Fibroblast of upper back skin (primary cell): ENCODE measurements at places on chromosomes 4 and X.

DNA sequence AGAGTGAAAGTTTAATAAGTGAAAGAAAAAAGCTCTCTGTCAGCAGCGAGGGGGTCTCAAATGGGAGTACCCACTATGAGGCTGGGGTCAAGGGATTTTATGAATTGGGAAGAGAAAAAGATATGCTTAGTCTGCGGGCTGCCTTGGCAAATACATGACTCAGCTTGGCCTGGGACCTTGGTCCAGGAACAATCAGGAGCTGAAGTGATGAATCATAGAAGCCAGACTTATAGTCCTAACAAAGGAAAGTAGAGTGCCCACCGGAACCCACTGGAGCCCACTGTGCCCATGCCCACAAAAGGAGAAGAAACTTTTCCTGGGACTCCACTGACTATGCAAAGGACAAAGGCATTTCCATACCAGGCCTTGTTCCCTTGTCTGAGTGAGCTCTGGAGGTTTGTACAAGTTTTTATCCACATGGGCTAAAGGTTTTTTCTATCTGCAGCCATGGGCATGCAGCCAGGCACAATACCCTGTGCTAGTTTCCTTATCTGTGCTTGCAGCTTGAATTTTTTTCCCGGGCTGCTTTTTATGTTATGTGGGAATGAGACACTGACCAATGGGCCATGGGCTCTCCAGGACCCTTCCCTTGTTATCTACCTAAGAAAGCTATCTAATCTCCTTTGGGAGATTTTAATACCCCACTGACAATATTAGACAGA, 201.7 kb downstream of the FAM133A start:
- DNase-seq: no peak

DNA sequence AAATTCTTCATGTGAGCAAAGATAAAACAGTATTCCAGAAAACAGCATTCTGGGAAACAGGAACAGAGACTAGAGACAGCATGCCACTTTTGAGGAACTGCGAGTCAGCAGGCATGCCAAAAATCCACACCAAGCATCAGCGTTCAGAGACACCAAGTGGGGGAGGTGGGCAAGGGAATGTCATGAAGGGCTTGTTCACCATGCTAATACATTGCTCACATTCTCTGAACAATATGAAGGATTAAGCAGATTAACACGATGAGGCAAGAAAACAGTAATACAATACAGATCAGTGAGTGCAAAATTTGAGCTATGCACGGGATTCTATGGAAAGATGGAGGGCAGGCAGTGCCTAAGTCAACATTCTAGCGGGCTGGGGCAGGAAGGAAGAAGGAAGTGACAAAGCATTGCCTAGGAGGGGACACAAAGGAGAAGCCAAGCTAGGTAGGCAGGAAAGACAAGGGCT, 278.3 kb downstream of the FBXW7 start:
- peak; percentile 81 for DNase-seq

DNA sequence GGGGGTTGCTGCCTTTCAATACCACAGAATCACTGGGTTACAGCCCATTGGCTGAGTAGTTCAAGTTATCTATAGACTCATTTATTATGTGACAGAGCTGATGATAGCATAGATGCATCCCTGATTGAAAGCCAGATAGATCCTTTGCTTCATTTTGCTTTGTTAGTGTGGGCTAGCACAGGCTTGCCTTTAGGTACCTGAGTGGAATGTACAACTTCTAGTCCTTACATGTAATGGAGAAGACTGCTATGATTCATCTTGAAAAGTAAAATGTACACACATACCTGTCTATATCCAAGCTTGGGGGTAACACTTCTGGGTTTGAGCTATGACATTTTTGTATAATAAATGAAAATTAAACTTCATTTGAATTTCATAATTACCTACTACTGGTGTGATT, 226.0 kb upstream of the FTHL17 start:
- DNase-seq: no peak

DNA sequence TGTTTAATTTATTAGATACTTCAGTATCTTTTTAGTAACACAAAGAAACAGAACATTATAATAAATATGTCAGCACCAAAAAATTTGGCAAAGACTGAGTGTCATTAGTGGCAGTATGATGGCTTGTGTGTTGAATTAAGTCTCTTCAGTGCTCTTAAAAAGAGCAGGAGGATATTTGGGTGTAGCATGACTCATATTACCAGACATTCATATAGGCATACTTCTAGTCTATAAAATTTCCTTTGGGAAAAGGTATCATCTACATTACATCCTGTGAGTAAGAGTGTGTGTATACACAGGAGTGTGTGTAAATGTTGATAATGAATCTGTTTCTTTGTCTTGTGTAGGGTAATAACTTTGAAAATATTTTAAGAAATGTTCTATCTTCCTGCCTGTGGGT, 135.7 kb downstream of the CNKSR2 start:
- peak; percentile 80 for DNase-seq

GRCh38 chr4:164748375-164748774, 5.6 kb upstream of the SMIM31 start:
- DNase-seq: peak; percentile 18

GRCh38 chr4:107212565-107212964, 176.5 kb upstream of the DKK2 start:
- peak; percentile 65 for DNase-seq

- DNase-seq: peak; percentile 28
Measured at GRCh38 chrX:101417981-101418841, 10.2 kb downstream of the HNRNPH2 start.

- DNase-seq: peak; percentile 55
Measured at GRCh38 chrX:72123471-72124185, 8.1 kb downstream of the RTL5 start.

DNA sequence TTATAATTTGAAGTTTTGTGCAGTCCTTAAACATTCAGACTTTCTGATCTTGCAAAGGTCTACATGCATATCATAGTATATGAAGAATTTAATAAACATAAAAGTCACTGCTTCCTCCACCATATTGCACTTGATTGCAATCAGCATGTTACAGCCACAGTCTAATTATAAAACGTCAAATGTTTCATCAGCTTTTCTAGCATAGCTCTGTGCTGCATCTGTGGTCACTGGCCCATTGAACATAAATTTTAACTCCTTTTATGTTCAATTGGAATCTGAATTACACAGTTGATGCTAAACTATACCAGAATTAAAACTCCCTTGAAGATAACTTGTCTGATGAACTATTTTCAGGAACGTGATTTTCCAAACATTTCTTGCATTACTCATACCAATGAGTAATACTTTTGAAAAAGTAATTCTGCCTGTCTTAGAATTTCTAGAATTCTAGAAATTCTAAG, 329.1 kb downstream of the GALNTL6 start:
- DNase-seq: peak; percentile 86

GRCh38 chr4:114924311-114924710, 189.1 kb downstream of the NDST4 start:
- DNase-seq: no peak

GRCh38 chr4:6257247-6258025, 12.2 kb upstream of the WFS1 start:
- DNase-seq: no peak

DNA sequence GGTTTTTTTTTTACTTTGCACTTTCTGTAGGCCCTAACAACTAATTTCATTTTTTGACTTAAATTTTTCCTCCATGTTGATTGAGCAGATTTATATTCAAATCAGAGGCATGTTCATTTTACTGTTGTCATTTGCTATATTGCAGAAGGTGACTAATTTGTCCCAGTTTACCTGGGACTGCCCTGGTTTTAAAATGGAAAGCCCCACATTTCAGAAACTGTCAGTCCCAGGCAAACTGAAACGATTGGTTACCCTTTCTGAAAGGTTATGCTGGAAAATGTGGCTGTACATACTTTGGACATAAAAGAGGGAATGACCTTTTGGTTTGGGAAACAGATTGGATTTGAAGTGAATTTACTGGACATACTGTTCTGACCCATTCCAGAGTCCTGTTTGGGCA, 160.0 kb downstream of the SPCS3 start:
- no peak for DNase-seq

DNA sequence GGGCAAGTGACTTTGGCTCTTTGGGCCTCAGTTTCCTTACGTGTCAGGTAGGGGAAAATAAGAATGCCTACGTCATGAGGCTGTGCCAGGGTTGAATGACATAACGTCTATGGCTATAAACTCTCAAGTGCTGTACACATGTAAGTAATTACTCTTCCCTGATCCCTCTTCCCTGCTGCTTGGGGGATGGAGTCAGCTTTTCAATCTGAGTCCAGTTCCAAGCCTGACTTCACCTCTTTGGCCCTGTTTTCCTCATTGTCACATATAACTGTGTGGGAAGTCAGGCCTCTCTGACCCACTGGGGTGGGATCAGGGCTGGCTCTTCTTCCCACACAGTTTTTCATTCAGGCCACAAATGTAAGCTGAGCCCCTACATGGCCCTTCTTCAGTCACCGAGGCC, 11.4 kb upstream of the CITED1 start:
- DNase-seq: no peak

GRCh38 chrX:124594017-124594651, 247.8 kb downstream of the SH2D1A start:
- DNase-seq: peak; percentile 48

- DNase-seq: no peak
Measured at GRCh38 chr4:14695095-14695845, 307.0 kb upstream of the CPEB2 start.

GRCh38 chr4:71680706-71681105, 103.2 kb downstream of the GC start:
- DNase-seq: peak; percentile 70

DNA sequence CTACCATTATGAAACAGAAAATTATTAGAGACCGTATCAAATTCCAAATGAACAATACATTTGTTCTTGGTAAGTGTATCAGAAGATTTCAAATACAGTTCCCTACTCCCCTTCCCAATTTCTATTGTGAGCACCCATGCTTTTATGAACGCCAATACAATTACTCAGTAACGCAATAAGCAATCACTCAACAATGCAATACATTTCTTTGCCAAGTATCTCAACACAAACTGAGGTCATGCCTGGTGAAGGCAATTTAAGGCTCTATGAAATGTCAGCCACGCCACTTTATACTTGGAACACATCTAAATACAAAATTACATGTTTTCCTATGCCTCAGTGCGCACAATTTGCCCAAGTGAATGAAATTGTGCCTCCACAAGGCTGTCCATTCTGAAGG, 712 bp downstream of the PNPLA4 start:
- peak; percentile 11 for DNase-seq

- no peak for DNase-seq
Measured at GRCh38 chrX:55111578-55112254, 22.9 kb downstream of the PAGE2 start.

- no peak for DNase-seq
Measured at GRCh38 chrX:51878056-51878455, 15.4 kb upstream of the MAGED1 start.

DNA sequence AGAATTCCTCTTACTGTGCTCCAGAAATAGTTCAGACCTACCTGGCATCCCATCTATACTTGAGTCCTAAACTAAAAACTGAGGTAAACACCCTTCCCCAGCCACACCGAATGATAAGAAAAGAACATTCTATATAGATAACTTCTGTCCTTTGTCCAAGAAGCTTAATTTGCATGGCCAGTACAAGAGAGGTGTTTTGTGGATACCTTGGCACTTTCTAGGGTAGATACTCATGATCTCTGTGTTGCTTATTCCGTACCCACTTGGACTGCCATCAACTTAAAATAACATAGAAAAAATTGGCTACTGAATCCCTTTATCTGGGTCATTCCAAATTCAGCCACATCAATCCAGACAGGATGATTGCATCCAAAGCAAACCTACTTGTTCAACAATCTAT, 1050.4 kb downstream of the STIM2 start:
- no peak for DNase-seq

- peak; percentile 2 for DNase-seq
Measured at GRCh38 chr4:92172203-92172602, 131.6 kb upstream of the GRID2 start.

GRCh38 chr4:93761286-93761685, 67.3 kb upstream of the ATOH1 start:
- DNase-seq: no peak

DNA sequence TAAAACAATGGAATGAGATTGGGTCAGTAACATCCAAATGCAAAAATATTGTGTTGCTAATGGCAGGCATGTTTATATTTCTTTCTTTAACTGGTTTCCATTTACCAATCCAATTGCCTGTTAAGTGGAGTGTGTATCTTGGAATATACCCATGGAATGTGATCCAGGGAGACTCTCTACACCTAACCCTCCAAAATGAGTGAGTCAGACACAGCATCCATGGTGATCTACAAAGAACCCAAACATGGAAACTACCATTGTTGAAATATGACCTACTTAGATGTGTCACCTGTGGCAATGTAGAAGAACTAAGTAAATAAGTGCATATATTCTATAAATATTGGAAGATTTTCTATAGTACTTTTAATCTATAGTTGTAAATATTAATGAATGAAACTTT, 110.3 kb downstream of the AREG start:
- peak; percentile 43 for DNase-seq

DNA sequence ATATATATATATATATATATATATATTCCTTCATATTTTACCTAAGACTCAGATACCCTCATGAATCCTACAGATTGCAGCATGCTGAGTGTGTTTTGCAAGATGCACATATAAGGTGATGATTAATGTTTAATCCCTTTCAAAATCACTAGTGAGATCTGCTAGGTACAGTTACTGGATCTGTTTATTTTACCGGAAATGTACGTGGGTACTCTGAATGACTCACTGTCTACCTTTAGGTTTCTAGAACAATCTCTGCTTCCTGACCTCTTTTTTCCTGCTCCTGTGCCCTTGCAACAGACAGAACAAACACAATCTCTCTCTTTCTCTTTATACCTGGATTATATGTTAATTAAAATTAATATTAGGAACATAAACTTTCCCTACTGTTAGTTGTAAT, 379.6 kb downstream of the FAM133A start:
- DNase-seq: no peak

GRCh38 chrX:78105944-78106650, 2.0 kb downstream of the PGK1 start:
- no peak for DNase-seq

- peak; percentile 62 for DNase-seq
Measured at GRCh38 chr4:174553828-174554227, 31.5 kb upstream of the HPGD start.

DNA sequence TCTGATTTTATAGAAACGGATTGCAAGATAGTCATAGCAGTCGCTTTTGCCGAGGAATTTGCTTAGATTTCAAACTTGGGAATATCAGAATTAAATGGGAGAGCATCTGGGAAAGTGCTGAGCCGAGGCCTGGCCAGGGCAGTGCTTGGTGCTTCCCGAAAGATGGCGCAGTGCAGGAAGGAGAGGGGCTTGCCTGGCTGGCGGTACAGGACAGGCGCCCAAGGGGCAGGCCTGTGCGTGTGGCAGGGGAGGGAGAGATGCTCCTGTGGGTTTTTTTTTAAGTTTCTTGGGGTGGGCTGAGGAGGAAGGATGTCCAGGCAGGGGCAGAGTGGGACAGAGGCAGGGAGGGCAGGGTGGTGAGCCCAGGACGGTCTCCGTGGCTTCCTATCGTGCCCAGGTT, 241.1 kb downstream of the AFAP1 start:
- DNase-seq: peak; percentile 26

- no peak for DNase-seq
Measured at GRCh38 chr4:144411700-144412099, 234.3 kb upstream of the HHIP start.

- DNase-seq: no peak
Measured at GRCh38 chr4:681736-682451, 7.1 kb downstream of the SLC49A3 start.

GRCh38 chr4:83609365-83609764, 73.5 kb downstream of the GPAT3 start:
- DNase-seq: no peak

GRCh38 chrX:70025464-70025863, 24.3 kb downstream of the AWAT2 start:
- peak; percentile 44 for DNase-seq
